Suprapubic skin (tissue), 4 donors: ENCODE measurements at places on chromosomes 5 and 9. TPM values are rescaled to one million over a fixed set of nuclear protein-coding genes. Genes with fewer than 3 reads are reported as not detected.

GRCh38 chr5:123285122-123286023, 137.8 kb downstream of the CEP120 start:
- DNase-seq, result no peak

DNA sequence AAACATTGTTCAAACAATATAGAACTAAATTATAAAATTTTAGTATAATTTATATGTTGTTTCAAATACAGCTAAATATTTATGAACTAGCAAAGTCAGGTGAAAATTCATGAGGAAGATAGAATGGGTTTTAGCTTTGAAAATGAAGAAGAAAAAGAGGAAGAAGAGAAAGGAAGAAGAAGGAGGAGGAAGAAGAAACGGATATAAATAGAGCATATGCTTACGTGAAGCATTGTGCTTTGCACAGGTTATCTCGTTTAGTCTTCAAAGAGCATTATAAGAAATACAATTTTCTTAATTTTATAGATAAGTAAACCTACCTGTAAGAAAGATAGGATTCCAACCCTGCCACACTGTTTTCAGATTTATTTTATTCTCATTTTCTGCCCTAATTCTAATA, 620.6 kb upstream of the DAB2 start:
- DNase-seq, result no peak

GRCh38 chr5:67206929-67207328, 10.3 kb upstream of the CD180 start:
- DNase-seq, result no peak

GRCh38 chr5:134148986-134149539, 27.7 kb downstream of the SKP1 start:
- no peak for DNase-seq

DNA sequence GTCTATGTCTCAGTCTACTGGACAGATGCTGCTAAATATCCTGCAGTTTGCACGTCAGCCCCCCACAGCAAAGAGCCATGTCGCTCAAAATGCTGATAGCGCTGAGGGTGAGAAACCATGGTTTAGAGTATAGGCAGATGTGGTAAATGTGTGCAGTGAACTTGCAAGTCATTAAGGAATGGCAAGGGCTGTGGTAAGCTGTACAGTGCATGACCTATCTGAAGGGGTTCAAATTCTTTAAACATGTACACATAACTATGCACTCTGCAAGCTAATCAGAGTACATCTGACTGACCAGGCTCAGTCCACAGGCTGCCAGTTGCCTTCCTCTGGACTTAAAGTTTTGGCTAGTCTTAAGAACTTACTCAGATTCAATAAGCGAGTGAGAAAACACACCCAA, 170.7 kb downstream of the CFAP90 start:
- no peak for DNase-seq

FCN1 gene
- 0.42 TPM for total RNA-seq
